Spinal cord (tissue), 10 donors: ENCODE measurements at places on chromosomes 7 and 10. TPM values are rescaled to one million over a fixed set of nuclear protein-coding genes. Genes with fewer than 3 reads are reported as not detected.

NCF1 gene
- total RNA-seq, result 2.8 TPM

PRLHR gene
- total RNA-seq, result 0.22 TPM

ASZ1 gene
- not detected for total RNA-seq

TMEM225B gene
- total RNA-seq, result 1.4 TPM

ZMIZ1 gene
- 43.1 TPM for total RNA-seq

DGKB gene
- total RNA-seq, result 13.6 TPM

- no peak for DNase-seq
- H3K36me3 ChIP-seq, result no peaks in the 10 kb centered on the region
- no peak overlapping the region for H3K4me3 ChIP-seq
- H3K27ac ChIP-seq, result no peak overlapping the region
- no peaks in the 10 kb centered on the region for H3K4me1 ChIP-seq
- no peaks in the 10 kb centered on the region for H3K27me3 ChIP-seq
Measured at GRCh38 chr7:70915067-70915466, 216.9 kb upstream of the GALNT17 start.

DNA sequence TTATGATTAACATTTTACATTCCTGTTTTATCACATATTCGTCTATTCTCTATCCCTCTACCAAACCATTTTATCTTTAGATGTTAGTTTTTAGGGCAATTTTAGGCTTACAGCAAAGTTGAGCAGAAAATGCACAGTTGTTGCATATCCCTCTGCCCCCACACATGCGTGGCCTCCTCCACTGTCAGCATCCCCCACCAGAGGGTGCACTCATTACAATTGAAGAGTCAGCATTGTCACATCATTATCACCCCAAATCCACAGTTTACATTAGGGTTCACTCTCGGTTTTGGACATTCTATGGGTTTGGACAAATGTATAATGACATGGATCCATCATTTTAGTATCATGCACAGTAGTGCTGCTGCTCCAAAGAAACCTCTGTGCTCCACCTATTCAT is 86.4 kb downstream of the WDR37 start:
- DNase-seq, result no peak
- no peak overlapping the region for H3K4me3 ChIP-seq
- H3K4me1 ChIP-seq, result no peaks in the 10 kb centered on the region
- no peaks in the 10 kb centered on the region for H3K36me3 ChIP-seq

- peaks cover 3% of the 10 kb centered on the region for H3K27me3 ChIP-seq
- no peaks in the 10 kb centered on the region for H3K36me3 ChIP-seq
- no peak for DNase-seq
- peaks cover 10% of the 10 kb centered on the region for H3K4me1 ChIP-seq
- no peak overlapping the region for H3K4me3 ChIP-seq
Measured at GRCh38 chr10:104081998-104082397, 3.7 kb downstream of the COL17A1 start.

DNA sequence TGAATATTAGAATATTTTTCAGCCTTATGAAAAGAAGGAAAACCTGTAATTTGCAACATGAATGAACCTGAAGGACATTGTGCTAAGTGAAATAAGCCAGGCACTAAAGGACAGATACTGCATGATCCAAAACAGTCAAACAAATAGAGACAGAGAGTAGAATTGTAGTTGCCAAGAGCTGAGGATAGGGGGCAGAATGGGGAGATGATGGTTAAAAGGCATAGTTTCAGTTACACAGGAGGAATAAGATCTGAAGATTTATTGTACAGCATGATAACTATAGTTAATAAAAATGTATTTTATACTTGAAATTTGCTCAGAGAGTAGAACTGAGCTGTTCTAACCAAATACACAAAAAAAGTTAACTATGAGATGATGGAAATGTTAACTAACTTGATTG is 149.0 kb upstream of the TMEM106B start:
- H3K4me1 ChIP-seq, result no peaks in the 10 kb centered on the region
- H3K4me3 ChIP-seq, result no peak overlapping the region
- H3K36me3 ChIP-seq, result no peaks in the 10 kb centered on the region
- H3K27me3 ChIP-seq, result no peaks in the 10 kb centered on the region

- no peaks in the 10 kb centered on the region for H3K27me3 ChIP-seq
- DNase-seq, result no peak
- H3K4me1 ChIP-seq, result no peaks in the 10 kb centered on the region
Measured at GRCh38 chr10:129775681-129776080, 188.4 kb downstream of the EBF3 start.

- H3K36me3 ChIP-seq, result no peaks in the 10 kb centered on the region
- no peak overlapping the region for H3K27ac ChIP-seq
- H3K4me3 ChIP-seq, result no peak overlapping the region
Measured at GRCh38 chr10:90458054-90458453, 399.8 kb downstream of the HTR7 start.

- H3K4me1 ChIP-seq, result peaks cover 31% of the 10 kb centered on the region
- peak overlapping the region; percentile 3 for H3K27ac ChIP-seq
- no peak overlapping the region for H3K4me3 ChIP-seq
- peaks cover 2% of the 10 kb centered on the region for H3K27me3 ChIP-seq
- peak; percentile 76 for DNase-seq
Measured at GRCh38 chr10:126240483-126240882, 147.8 kb downstream of the ADAM12 start.

- no peaks in the 10 kb centered on the region for H3K4me1 ChIP-seq
- H3K4me3 ChIP-seq, result no peak overlapping the region
- DNase-seq, result no peak
- no peak overlapping the region for H3K27ac ChIP-seq
Measured at GRCh38 chr10:4984223-4984622, 19.4 kb downstream of the AKR1C2 start.

- DNase-seq, result no peak
- H3K4me3 ChIP-seq, result no peak overlapping the region
- no peak overlapping the region for H3K27ac ChIP-seq
- H3K36me3 ChIP-seq, result no peaks in the 10 kb centered on the region
Measured at GRCh38 chr10:33781606-33782395, 447.3 kb upstream of the NRP1 start.
